ENCODE measurements at places on chromosomes 7 and 10. TPM values are rescaled to one million over a fixed set of nuclear protein-coding genes. Genes with fewer than 3 reads are reported as not detected.

Gene ARPC1A
- 83.4 TPM for total RNA-seq

Gene ITGA8
- not detected for total RNA-seq

Gene CLDN3
- total RNA-seq: not detected

Gene CPEB3
- 1.9 TPM for total RNA-seq

Gene NEUROD6
- not detected for total RNA-seq

Gene GPR26
- not detected for total RNA-seq

Gene GUSB
- 62.5 TPM for total RNA-seq

Gene SLC29A3
- 7.3 TPM for total RNA-seq

Gene GRM8
- total RNA-seq: not detected

Gene METTL27
- 0.90 TPM for total RNA-seq

Gene PGAM2
- 0.67 TPM for total RNA-seq

Gene NIPSNAP2
- total RNA-seq: 56.3 TPM

Gene GHRHR
- total RNA-seq: not detected

Gene NOS3
- 9.8 TPM for total RNA-seq

Gene RAPGEF5
- 0.82 TPM for total RNA-seq

Gene BTBD16
- not detected for total RNA-seq

Gene GJD4
- total RNA-seq: not detected

Gene TFPI2
- not detected for total RNA-seq

Gene ENO4
- not detected for total RNA-seq

Gene CYP3A7
- total RNA-seq: not detected

Gene SOSTDC1
- total RNA-seq: not detected

Gene ZNF282
- total RNA-seq: 116 TPM

Gene SLC26A5
- 0.07 TPM for total RNA-seq

Gene HECW1
- not detected for total RNA-seq

Gene ING3
- 22.9 TPM for total RNA-seq

Gene SLC18A3
- total RNA-seq: 0.32 TPM

Gene RAMP3
- total RNA-seq: 0.14 TPM

Gene FAM25A
- not detected for total RNA-seq

Gene SMNDC1
- total RNA-seq: 43.1 TPM

Gene SPDYE5
- total RNA-seq: not detected

Gene CTAGE8
- 2.1 TPM for total RNA-seq

Gene SPDYE1
- not detected for total RNA-seq

Gene CABCOCO1
- total RNA-seq: not detected

Gene NAT16
- total RNA-seq: not detected

Gene PIK3AP1
- total RNA-seq: 12.4 TPM

Gene PDE6C
- not detected for total RNA-seq

Gene CALHM3
- not detected for total RNA-seq

Gene SH2D4B
- not detected for total RNA-seq

Gene TMEM72
- not detected for total RNA-seq

Gene ADAM22
- 4.0 TPM for total RNA-seq

Gene ENKUR
- total RNA-seq: not detected

Gene CYP17A1
- not detected for total RNA-seq

Gene GALNT11
- 22.8 TPM for total RNA-seq

Gene OR2A7
- 2.2 TPM for total RNA-seq
